PC-3 (cell line): ENCODE measurements at places on chromosomes 6 and 20.
A peak's percentile ranks its signal among the peaks of the same experiment; 100 is the strongest.

- peak; percentile 48 for DNase-seq
Measured at GRCh38 chr20:36447101-36447500, 94.2 kb upstream of the MYL9 start.

GRCh38 chr20:3547906-3548305, 77.1 kb downstream of the ATRN start:
- DNase-seq = no peak

- DNase-seq = peak; percentile 45
Measured at GRCh38 chr6:146850238-146850896, 251.6 kb downstream of the ADGB start.

GRCh38 chr6:2132416-2132815, 113.0 kb downstream of the GMDS start:
- peak; percentile 85 for DNase-seq

GRCh38 chr6:36169023-36170007, 27.2 kb upstream of the BRPF3 start:
- DNase-seq = no peak

- no peak for DNase-seq
Measured at GRCh38 chr6:141313986-141314385, 818.7 kb upstream of the GJE1 start.

DNA sequence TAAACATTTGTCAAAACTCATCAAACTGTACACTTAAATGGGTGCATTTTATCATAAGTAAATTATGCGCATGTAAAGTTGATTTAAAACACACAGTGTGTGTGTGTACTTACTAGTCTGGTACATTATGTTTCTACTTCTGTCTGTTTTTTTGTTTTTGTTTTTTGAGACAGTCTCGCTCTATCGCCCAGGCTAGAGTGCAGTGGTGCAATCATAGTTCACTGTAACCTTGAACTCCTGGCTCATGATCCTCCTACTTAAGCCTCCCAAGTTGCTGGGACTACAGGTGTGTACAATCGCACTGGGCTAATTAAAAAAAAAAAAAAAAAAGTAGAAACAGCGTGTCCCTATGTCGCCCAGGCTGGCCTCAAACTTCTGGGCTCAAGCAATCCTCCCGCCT, 23.0 kb upstream of the FKBP5 start:
- DNase-seq = no peak

- DNase-seq = no peak
Measured at GRCh38 chr6:121579478-121579877, 144.0 kb downstream of the GJA1 start.

DNA sequence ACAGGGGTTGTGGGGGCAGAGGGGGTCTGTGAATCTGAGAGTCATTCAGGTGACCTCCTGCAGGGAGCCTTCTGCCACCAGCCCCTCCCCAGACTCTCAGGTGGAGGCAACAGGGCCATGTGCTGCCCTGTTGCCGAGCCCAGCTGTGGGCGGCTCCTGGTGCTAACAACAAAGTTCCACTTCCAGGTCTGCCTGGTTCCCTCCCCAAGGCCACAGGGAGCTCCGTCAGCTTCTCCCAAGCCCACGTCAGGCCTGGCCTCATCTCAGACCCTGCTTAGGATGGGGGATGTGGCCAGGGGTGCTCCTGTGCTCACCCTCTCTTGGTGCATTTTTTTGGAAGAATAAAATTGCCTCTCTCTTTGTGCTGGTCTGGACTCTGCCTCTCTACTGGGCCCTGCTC, 10.7 kb downstream of the GTSF1L start:
- DNase-seq = no peak

GRCh38 chr20:55386686-55387085, 618.6 kb downstream of the CBLN4 start:
- peak; percentile 20 for DNase-seq

DNA sequence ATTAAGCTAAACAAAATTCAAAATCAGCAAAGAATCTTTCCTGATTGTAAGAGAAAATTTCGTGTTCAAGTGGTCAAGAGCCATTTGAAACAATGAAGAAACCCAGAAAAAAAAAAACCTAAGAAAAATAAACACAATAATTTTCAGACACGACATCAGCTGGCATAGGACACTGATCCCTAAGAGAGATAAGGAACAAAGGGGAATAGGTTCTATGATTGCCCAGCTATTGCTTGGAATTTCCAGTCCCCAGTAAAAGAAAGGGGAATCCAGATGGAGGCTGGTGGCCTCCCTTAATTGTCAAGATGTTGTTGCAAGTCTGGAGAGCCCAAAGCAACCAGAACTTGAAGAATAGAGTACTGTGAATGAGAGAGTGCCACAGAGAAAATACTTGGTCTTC, 48.5 kb downstream of the COL12A1 start:
- no peak for DNase-seq

DNA sequence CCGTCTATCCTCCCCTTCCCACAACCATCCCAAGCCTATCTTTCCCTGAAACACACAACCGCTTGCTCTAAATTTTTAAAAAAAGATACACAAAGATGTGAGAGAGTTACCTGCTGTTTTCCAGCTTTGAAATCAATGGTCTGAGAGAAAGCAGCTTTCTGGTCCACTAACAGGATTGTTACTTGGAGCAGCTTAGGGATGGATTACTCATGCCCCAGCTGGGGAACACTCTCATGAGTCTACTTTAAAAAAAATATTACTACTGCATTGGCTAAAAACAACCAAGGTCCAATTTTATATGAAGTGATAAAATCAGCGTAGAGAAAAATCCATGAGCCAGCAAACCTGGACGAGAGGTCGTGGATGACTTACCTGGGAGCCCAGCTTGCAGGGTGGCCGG, 29.6 kb upstream of the FOXC1 start:
- no peak for DNase-seq

DNA sequence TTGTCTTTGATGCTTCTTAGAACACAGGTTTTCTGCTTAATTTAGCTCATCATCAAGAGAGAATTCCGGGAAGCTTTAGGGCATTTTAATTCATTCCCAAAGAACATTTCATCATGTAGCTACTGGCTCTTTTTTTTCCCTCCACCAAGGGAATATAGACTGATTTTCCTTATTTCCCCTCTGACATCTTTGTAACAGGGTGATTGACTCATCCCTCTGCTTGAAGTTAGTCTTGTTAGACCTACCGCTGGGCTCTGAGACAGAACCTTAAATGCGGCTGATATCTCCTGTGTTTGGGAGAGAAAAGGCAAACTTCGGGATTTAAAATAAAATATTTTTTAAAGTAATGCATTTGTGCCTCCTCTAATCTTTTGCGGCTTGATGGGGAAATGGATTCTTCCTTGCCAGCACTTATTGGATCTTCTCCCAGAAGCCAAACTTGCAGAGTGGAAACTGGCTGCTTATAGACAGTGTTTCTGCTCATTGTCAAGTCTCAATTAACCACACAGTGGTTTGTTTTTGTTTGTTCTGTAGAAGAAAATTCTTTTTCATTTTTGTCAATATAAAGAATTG, 272.7 kb upstream of the PLCB4 start:
- DNase-seq = no peak

GRCh38 chr6:117555262-117555849, 47.0 kb downstream of the GOPC start:
- DNase-seq = peak; percentile 10

GRCh38 chr6:143401636-143402370, 48.7 kb downstream of the ADAT2 start:
- DNase-seq = peak; percentile 12

DNA sequence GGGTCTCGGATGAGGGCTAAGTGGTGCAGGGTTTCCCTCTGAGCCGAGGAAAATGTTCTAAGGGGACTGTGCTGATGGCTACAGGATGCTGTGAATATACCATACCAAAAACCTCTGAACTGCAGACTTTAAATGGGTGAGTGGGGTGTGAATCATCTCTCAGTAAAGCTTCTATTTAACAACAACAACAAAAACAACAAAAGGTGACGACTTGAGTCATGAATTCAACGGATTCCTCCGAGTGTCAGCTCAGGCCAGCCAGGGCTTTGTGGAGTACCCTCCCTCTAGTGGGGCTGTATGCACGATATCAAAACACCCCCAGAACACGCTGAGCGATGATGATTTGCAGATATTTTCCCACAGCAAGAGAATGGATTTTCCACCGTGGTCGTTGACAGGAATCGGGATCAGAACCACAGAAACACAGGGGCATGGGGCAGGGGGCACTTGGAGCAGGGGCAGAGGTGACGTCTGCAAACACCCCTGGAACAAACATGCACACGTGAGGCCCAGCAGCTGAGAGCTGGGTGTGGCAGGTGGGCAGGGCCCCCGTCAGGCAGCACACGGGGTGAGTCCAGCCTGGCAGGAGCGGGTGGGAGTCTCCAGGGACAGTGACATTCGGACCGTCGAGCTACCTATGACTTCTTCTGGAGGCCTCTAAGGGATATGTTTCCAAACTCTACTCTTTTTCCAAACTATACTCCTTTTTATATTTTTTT, 38.6 kb downstream of the SLC2A4RG start:
- DNase-seq = peak; percentile 75

- DNase-seq = no peak
Measured at GRCh38 chr20:35303382-35303734, 11.1 kb upstream of the FAM83C start.

DNA sequence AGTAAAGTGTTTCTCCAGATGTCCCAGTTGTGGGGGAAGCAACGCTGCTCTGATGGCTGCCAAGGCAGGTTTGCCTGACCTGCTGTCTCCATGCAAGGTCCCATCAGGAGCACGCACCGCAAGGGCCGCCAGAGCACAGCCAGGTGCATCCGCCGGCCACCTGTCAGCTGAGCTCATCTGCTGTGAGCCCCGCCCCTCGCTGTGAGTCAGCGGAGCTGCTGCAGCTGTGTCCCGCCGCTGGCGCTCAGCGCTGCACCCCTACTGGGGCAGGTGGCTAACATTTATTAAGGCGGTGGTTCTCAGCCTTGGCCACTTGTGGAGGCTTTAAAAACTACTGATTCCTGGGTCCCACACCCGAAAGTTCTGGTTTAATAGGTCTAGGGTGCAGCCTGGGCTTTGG, 225.7 kb downstream of the UST start:
- DNase-seq = peak; percentile 70

DNA sequence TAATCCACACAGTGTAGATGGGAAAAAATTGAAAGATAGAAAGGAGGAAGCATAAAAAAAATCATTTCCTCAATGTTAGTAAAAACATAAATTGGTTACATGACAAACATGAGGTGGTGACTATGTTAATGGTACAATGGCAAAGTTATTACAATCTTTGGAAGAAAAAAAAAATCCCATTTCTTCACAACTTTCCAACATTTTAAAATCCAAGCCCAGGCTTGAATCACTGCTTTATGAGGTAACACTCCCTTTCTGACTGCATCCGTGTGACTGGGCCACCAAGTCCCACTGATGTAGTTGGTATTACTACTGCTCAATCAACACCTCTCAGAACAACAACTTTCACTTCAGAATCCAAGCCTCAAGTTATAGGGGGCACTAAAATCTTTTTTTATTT, 160.4 kb downstream of the BTBD9 start:
- DNase-seq = no peak

- DNase-seq = peak; percentile 33
Measured at GRCh38 chr6:41546866-41547798, 951 bp downstream of the FOXP4 start.

- DNase-seq = no peak
Measured at GRCh38 chr20:36655004-36655403, 9.0 kb upstream of the SLA2 start.
